ENCODE measurements at places on chromosomes 2 and 18.

DNA sequence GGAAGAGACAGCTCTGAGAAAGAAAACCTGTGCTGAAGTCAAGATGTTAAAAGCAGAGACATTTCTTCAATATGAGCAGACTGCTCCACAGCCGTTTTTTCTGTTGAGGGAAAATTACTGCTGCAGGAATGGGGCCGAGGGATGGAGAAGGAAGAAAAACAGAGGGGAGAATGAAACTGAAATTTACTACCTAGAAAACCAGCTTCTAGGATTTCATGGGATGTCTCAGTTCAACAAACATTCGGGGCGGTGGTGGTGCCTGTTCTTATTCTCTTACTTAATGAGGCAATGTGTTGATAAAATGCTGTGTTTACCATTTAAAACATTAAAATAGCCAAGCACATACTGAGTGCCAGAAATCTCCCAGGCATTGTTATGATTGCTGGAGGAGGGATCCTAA lies 557.1 kb upstream of the MEX3C start:
- no peak for DNase-seq
- no peak overlapping the region for H3K4me3 ChIP-seq
- no peak overlapping the region for H3K27ac ChIP-seq

GRCh38 chr18:76479351-76480238 lies 15.4 kb downstream of the ZNF516 start:
- H3K36me3 ChIP-seq: no peaks in the 10 kb centered on the region
- no peak for DNase-seq
- H3K4me3 ChIP-seq: no peak overlapping the region
- H3K27me3 ChIP-seq: no peaks in the 10 kb centered on the region
- peaks cover 24% of the 10 kb centered on the region for H3K4me1 ChIP-seq

- H3K4me1 ChIP-seq: peaks cover 18% of the 10 kb centered on the region
- DNase-seq: peak; percentile 92
- no peaks in the 10 kb centered on the region for H3K36me3 ChIP-seq
- H3K27ac ChIP-seq: peak overlapping the region; percentile 80
- no peaks in the 10 kb centered on the region for H3K27me3 ChIP-seq
Observed at GRCh38 chr2:172821370-172822338, 86.0 kb downstream of the RAPGEF4 start.

- H3K4me1 ChIP-seq: no peaks in the 10 kb centered on the region
- peaks cover 3% of the 10 kb centered on the region for H3K27me3 ChIP-seq
- no peaks in the 10 kb centered on the region for H3K36me3 ChIP-seq
- H3K27ac ChIP-seq: no peak overlapping the region
- no peak overlapping the region for H3K4me3 ChIP-seq
Observed at GRCh38 chr2:39583781-39584180, 81.9 kb upstream of the TMEM178A start.

- no peak overlapping the region for H3K4me3 ChIP-seq
- no peak for DNase-seq
- no peak overlapping the region for H3K27ac ChIP-seq
Observed at GRCh38 chr2:121492409-121492808, 38.3 kb upstream of the RNU4ATAC start.

- H3K4me1 ChIP-seq: no peaks in the 10 kb centered on the region
- no peak for DNase-seq
Observed at GRCh38 chr2:151027151-151027550, 234.5 kb downstream of the RBM43 start.

Measured in endothelial cell of umbilical vein (primary cell).